Right renal cortex interstitium (tissue), 3 donors: ENCODE measurements at places on chromosomes 6 and 20. TPM values are rescaled to one million over a fixed set of nuclear protein-coding genes. Genes with fewer than 3 reads are reported as not detected.

DNA sequence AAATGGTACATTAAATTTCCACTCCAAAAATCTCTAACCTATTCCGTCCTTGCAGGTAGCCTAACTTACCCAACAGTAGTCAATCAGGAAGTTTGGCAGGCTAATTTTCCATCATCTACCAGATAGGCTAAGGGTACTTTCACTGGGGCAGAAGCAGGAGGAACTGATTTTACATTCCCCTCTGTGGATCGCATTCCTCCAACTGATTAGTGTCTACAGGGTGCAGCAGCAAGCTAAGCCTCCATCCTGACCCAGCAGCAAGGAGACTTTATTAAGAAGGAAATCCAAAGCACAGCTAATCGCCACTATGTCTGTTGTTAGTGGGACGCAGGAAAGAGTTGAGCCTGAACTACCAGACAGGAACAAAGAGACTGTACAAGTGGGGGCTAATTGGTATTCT, 143.2 kb upstream of the RUNX2 start:
- DNase-seq = no peak

The PHACTR3 gene
- 13.2 TPM for polyA plus RNA-seq

GRCh38 chr20:15031546-15032351, 694.3 kb upstream of the FLRT3 start:
- DNase-seq = no peak

The MPIG6B gene
- polyA plus RNA-seq = 2.3 TPM

GRCh38 chr6:158703111-158703836, 53.4 kb downstream of the SYTL3 start:
- DNase-seq = no peak

The DEFB124 gene
- polyA plus RNA-seq = not detected

GRCh38 chr6:170316071-170316470, 9.5 kb downstream of the FAM120B start:
- no peak for DNase-seq

- DNase-seq = no peak
These were observed 71.1 kb upstream of the RUNX2 start for GRCh38 chr6:45256697-45257695.

The SMOC2 gene
- 25.7 TPM for polyA plus RNA-seq

- DNase-seq = no peak
These were observed 23.4 kb downstream of the SIRPA start for GRCh38 chr20:1918491-1919165.

- no peak for DNase-seq
These were observed 41.4 kb downstream of the DTNBP1 start for GRCh38 chr6:15621203-15622044.

The RAB44 gene
- 0.03 TPM for polyA plus RNA-seq

- DNase-seq = no peak
These were observed 12.7 kb downstream of the KIF13A start for GRCh38 chr6:17974570-17975368.

DNA sequence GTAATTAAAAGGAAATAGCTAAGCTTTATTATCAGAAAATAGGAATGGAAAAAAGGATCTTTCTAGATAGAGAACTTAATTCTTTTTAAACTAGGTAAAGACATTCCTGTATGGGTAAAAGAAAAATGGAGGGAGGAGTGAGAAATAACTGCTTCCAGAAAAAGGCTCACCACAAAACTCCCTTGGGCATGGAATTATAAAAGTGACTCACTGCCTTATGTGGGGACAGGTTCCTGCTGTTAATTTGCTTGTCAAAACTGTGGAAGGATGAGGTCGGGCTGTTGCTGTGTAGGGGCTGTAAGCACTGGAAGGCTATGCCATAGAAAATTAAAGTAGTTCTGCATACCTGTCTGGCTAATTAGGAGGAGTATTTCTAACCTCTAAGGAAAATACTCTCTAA, 158.7 kb downstream of the UBE3D start:
- DNase-seq = no peak

DNA sequence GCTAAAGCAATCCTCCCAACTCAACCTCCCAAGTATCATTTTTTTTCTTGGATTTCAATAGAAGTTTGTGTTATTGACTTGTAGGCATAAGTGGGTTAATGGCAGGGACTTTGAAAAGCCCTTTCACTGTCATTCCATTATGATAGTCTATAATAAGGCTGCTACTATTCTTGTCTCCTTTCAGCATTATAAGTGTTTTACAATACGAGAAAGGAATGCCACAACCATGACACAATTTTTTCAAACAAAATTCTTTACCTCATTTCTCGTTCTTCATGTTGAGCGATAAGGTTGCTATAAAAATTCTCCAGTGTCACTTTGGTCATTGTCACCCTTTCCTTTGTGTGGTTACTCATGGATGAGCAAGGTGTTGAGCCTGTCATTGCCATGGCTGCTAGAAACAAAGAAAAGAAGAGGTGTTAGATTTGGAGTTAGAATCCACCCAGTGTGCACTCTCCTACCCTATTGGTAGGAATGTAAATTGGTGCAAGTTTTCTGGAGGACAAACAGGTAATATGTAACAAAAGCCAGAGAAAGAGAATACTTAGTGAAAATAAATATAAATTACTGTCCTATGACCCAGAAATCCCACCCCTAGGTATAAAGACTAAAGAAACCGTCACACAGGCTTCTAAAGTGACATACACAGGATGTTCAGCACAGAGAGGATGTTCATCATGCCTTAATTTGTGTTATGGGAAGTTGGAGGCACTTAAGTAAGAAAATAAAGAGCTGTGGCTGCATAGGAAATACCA, 7.3 kb downstream of the STK38 start:
- DNase-seq = no peak

- no peak for DNase-seq
These were observed 64.1 kb upstream of the BEND6 start for GRCh38 chr6:56890683-56891429.

- DNase-seq = no peak
These were observed 3.0 kb downstream of the CDH4 start for GRCh38 chr20:61254881-61255626.

DNA sequence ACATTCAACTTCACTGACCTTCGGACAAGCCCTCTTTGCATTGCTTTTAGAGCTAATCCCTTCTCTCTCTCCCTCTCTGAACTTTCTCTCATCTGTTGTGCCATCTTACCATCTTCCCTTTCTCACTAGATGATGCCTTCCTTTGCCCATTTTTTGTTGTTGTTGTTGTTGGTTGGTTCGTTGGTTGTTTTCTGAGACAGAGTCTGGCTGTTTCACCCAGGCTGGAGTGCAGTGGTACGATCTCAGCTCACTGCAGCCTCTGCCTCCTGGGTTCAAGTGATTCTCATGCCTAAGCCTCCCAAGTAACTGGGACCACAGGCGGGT, 18.8 kb downstream of the MAP3K5 start:
- no peak for DNase-seq

- DNase-seq = no peak
These were observed at the start of gene NTSR1 for GRCh38 chr20:62708591-62709536. Gene NTSR1 (plus strand): TSS chr20:62708836. CDS start chr20:62709208, 372 bp downstream.

GRCh38 chr6:151229401-151230276, 10.1 kb upstream of the AKAP12 start:
- DNase-seq = no peak

The THBS2 gene
- 9.0 TPM for polyA plus RNA-seq

GRCh38 chr6:134230940-134231339, 87.0 kb downstream of the SGK1 start:
- DNase-seq = no peak

The ACSS2 gene
- 44.1 TPM for polyA plus RNA-seq

- peak; percentile 58 for DNase-seq
These were observed 563 bp upstream of the SRSF3 start for GRCh38 chr6:36593569-36594028.

The GGTLC1 gene
- not detected for polyA plus RNA-seq

GRCh38 chr6:112193117-112193516, 61.2 kb downstream of the LAMA4 start:
- no peak for DNase-seq

DNA sequence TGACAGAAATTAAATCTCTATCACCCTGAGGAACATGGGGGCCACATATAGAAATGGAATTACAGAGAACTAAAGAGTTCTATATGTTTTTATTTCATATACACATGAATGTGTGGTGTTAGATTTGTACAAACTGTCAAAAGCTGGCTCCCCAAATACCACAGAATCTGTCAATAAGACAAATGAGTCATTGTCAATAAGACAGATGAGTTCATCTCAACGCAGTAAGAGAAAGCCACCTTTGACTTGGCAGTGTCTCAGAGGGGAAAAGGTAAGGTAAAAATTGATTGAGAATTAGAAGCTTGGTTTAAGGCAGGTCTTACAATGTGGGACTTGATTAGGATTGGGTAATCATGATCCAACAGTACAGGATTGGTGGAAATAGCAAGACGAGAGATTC, 124.2 kb upstream of the GPR6 start:
- DNase-seq = no peak

GRCh38 chr6:168162366-168162765, 83.4 kb upstream of the FRMD1 start:
- no peak for DNase-seq

GRCh38 chr20:34713194-34713943, 9.2 kb downstream of the TP53INP2 start:
- DNase-seq = no peak

DNA sequence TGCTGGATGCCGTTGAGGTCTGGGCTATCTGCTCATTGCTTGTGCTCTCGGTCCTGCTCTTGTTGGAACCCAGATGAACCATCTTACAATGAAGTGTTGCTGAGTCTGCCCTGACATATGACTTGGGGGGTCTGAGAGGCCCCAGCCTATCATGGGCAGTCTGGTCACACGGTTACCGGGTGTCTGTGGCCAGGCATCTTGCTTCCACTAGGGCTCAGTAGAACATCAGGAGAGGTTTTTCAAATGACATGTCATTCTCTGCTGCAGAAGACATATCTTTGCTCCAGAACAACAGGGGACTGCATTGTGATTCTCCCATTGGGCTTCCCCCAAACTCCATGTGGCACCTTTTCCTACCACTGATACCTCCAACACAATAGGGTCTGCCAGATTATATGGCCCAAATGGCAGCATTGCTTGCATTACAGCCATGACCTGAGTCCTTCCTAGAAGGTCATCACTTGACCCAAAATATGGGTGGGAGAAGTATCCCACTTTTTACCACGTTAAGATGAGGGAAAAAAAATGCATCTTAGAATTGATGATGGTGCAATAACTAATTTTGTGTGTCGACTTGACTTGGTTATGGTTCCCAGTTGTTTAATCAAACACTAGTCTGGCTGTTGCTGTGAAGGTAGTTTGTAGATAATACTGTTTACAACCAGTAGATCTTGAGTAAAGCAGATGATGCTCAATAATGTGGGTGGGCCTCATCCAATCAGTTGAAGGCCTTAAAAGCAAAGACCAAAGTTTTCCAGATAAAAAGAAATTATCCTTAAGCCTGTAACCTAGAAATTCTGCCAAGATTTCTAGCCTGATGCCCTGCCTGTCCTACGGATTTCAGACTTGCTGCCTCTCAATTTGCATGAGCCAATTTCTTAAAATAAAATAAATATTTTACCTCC, 241.0 kb downstream of the QKI start:
- no peak for DNase-seq

The SAPCD1 gene
- polyA plus RNA-seq = 7.4 TPM

GRCh38 chr6:36997811-36998722, 7.4 kb upstream of the FGD2 start:
- DNase-seq = no peak

- no peak for DNase-seq
These were observed at the start of gene NECAB3 for GRCh38 chr20:33674294-33675135. Gene NECAB3 (minus strand): TSS chr20:33674428. CDS start chr20:33674352, 76 bp downstream.
